Stimulated activated CD4-positive, alpha-beta T cell treated with anti-CD3 and anti-CD28 coated beads, Interleukin-4, amount 100 ng/mL, for 1 hour (primary cell): ENCODE measurements at places on chromosomes 6 and 20.

- no peak for DNase-seq
These were observed 983.5 kb downstream of the EYS start for GRCh38 chr6:64723327-64724058.

DNA sequence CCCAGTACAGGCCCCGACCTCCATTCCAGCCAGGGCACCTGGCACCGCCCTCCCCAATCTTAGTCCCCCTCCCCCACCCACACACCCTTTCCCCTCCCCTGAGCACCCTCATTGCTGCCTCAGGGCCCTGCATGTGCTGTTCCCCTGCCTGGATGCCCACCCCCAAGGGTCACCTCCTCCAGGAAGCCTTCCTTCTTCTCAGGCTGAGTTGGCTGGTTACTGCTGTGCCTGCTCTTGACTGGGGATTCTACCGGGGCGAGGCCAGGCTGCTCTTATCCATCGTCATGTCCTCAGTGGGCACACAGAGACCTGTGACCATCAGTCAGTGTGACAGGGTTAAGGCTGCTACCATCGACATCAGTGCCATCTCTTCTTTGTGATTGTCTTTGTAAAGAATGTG, 23.6 kb downstream of the BHLHE23 start:
- DNase-seq = no peak

DNA sequence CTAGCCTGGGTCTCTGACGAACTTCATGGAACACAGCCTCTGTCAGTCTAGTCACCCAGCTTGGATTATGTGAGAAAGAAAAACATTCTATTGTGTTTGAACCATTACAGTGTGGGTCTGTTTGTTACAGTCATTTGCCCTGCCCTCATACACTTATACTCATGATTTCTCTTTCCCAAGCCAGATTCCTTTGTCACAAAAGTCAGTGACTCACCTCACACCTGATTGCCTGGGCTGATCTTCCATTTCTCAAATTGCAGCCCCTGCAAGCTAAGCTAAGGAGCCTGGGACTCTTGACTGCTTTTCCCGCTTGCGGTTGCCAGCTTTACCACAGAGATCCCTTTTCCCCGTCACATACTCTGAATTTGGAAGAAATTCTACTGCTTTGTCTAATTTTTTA, 395.9 kb downstream of the SAMD5 start:
- no peak for DNase-seq

GRCh38 chr20:14334306-14334930, 3.0 kb downstream of the FLRT3 start:
- DNase-seq = no peak

DNA sequence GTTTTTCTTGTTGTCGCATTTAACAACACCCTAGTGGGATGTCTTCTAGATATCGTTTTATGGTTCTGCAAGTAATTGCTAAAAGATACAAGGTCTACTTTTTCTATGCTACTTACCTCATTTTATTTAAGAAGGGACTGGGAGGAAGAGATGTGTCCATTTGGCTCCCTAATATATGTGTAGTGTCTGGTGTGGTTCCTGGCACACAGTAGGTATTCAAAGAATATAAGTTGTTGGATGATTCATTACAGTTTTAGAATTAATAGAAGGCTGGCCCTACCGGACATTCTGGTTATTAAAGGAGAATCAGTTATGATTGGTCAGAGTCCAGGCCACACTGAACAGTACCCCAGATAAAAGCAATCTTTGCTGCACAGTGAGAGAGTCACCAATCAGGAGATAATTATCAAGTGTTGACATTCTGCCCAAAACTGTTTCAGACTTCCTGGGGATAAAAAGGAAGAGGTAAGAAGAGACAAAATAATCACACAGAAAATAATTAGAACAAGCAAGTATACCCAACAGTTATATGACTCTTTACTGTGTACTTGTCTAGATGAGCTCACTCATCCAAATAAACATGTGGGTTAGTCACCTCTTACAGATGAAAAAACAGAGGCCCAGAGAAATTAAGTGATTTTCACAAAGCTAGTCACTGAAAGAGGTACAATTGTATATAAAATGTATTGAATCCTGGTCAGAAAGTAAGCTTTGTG, 7.0 kb downstream of the TMEM244 start:
- no peak for DNase-seq

DNA sequence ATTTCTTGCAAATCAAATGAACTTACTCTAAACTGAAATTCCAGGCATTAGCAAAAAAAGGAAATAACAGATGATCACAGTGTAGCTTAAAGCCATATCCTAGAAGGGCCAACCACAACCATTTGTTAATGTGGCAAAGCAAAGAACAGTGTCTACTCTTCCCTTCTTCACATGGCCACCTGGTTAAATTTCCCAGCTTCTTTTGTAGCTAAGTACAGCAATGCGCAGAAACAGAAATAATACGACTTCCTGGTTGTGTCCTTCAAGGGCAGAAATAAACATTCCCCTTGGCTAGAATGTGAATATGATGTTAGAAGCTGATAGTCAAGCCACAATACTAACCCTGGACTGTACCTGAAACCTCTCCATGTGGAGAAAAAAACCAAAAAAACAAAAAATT, 9.6 kb downstream of the SNX3 start:
- no peak for DNase-seq

DNA sequence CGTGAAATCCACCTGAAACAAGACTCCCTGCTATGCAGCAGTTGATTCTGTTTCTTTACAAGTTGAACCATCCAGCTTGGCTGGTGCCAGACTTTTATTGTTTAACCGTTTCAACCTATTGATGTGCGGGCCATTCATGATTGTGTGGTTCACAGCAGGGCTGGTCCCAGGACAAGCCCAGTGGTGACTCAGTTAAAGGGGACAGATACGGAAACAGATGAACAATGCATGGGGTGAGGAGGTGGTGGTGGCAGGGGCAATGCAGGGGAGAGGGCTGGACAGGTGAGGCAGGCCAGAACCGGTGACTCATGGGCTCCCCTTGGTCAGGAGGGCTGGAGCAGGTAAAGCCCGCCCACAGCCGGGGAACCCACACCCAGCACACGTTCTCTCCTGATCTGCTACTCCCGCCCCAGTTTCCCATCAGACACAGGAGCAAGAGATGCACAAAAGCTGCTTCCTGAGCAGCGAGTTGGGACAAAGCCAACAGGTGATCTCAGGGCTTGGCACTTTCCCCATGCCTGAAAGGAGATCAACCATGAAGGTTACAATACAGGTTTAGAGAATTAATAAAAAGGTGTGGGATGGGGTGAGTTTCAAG, 232.2 kb downstream of the LY86 start:
- DNase-seq = no peak

DNA sequence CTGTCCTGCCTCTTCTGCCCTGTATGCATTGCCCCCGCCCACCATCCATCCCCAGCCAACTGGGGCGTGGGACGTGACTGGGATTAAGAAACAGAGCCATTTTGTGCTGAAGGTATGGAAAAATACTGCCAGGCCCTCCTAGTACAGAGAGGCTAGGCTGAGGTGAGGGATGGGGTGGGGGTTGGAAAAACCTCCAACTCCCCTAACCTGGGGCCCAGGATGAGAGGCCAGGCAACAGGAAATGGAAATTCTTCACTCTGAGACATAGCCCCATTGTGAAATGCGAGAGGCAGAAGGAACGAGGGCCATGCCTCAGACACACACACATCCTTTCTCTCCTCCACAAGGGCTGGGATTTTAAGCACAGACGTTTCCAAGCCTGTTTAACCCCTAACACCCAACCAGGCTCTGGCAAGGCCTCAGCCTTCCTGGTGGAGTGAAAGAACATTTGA, 19.9 kb downstream of the KCNK5 start:
- DNase-seq = no peak

GRCh38 chr20:63854069-63854765, 7.1 kb upstream of the ABHD16B start:
- DNase-seq = no peak

- no peak for DNase-seq
These were observed 64.4 kb downstream of the TULP4 start for GRCh38 chr6:158376631-158377081.

DNA sequence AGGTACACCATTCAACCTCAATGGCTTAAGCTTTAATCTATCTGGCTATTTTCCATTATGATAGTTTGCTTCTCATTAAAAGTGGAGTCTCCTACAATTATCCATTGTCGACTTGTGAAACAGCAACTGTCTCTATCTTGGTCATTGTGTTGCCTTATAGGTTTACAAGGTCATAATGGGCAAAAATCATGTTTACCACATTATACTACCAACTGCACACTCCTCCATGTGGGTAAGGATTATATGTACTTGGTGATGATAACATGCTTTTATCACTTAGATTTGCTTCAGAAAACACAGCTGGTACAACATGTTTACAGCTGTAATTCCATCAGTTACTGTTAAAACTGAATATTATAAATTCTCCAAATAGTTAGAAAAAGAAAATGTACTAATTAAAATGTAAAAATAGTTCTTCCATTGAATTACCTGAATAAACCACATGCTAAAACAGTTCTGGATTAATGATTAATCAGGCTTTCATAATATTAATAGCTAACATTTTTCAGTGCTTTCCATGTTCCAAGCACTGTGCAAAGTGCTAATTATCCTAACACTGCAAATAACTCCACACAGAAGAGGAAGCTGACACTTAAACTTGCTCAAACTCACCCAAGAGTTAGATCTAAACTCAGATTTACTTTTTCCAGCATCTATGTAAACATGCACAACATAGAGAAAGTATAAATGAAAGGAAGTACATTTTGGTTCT, 96.7 kb downstream of the OGFRL1 start:
- DNase-seq = no peak

GRCh38 chr6:40256831-40257230, 322.6 kb upstream of the MOCS1 start:
- DNase-seq = no peak

GRCh38 chr6:27836783-27837624, 75.2 kb downstream of the OR2B2 start:
- peak; percentile 38 for DNase-seq

DNA sequence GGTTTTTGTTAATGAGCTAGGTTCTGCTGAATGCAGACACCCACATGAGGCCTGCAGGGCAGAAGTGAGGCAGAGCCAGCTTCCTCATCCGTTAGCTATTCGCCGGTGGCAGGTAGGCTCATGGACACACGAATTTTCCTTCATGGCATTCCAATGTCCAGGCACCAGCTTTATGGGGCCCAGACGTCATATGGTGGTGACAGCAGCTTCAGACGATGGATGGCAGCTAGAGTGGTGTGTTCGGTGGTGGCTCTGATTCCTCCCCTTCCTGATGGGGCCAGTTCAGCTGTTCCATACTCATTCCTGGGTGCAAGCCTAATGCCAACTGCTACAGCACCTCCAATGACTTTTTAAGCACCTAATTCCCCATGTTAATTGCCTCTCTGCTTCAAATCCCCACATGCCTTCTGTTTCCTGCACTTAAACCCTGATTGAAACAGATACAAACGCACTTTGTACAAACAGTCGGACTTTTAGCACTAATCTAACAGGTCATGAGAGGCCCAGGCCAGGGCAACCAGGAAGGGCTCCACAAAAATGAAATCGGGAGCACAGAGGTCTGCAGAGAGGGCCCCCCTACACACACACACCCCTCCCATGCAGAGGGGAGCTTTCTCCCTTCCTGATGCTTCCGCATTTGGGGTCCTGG, 35.7 kb upstream of the MLN start:
- DNase-seq = no peak

GRCh38 chr20:42402455-42402854, 784.3 kb upstream of the CHD6 start:
- DNase-seq = no peak

GRCh38 chr6:50141100-50141499, 91.4 kb upstream of the DEFB112 start:
- DNase-seq = no peak

DNA sequence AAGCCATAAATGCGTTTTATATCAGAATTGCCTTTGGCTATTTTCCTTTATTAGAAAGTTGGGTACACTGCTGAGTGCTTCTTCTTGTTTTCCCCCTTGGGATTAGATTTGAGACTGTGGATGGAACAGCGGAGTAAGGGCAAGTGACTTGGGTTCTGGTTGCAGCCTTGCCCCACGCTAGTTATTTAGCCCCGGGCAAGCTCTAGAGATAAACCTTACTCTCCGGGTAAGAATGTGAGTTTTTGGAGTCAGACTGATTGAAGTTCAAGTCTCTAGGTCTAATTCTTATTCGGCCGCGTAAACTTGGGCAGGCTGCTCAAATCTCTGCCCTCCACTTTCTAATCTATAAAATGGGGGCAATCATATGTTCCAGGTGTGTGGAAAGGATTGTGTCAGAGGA, 8.9 kb downstream of the TSHZ2 start:
- DNase-seq = no peak

GRCh38 chr6:27556406-27556805, 83.5 kb upstream of the ZNF184 start:
- DNase-seq = no peak

- no peak for DNase-seq
These were observed 121.5 kb upstream of the ARG1 start for GRCh38 chr6:131451321-131452144.

GRCh38 chr6:64170316-64170715, 534.7 kb downstream of the PHF3 start:
- no peak for DNase-seq

- DNase-seq = no peak
These were observed 8.2 kb downstream of the TRERF1 start for GRCh38 chr6:42443312-42444060.

DNA sequence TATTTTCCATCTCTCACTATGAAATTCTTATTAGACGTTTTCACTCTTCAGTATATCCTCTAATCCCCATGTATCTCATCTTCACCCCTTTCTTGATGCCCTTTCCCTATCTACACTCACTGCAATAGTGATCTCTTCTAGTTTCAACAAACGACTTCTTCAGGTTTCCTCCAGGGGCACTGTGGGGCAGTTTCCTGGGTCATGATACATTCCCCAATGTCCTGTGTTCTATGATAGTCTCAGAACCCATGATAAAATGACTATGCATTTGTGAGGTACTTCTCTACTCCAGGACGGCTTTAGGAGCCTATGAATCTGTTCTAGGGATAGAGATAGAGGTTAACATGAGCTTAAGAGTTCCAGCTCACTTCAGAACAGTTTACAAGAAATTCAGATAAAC, 183.3 kb downstream of the FOXC1 start:
- DNase-seq = no peak

GRCh38 chr20:37841389-37841788, 61.5 kb upstream of the VSTM2L start:
- DNase-seq = no peak

- DNase-seq = peak; percentile 17
These were observed 4.6 kb downstream of the KCNK15 start for GRCh38 chr20:44750081-44750805.

DNA sequence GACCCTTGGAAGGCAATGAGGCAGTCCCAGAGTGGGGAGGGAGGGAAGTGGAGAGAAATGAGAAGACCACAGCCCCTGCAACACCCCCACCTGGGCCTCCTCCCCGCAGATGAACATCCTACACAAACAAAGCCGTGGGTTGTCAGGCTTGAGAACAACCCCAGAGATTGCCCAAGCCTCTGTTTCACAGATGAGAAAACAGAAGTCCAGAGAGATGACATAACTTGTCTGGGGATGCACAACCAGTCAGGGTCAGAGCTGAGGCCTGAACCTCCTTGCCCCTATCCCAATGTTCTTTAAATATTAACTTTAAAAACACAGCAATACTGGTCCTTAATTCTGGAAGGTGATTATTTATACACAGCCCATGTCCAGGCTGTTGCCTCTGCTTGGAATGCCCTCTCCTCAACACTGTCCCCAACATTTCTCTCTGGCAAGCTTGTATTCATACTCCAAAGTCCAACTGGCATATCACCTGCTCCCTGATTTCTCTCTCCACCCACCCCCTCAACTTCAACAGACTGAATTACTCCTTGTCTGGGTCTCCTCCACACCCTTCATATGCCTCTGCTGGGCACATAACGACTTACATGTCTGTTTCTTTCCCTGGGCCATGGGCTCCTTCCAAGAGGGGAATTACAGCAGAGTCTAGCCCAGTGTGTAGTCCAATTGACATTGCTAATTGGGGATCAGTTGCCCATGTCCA, 135.5 kb upstream of the LRFN2 start:
- no peak for DNase-seq
